CD4-positive, CD25-positive, alpha-beta regulatory T cell (primary cell): ENCODE measurements at places on chromosomes 4 and X.

- DNase-seq: no peak
These were observed 258.3 kb downstream of the FRMPD4 start for GRCh38 chrX:12396584-12396983.

DNA sequence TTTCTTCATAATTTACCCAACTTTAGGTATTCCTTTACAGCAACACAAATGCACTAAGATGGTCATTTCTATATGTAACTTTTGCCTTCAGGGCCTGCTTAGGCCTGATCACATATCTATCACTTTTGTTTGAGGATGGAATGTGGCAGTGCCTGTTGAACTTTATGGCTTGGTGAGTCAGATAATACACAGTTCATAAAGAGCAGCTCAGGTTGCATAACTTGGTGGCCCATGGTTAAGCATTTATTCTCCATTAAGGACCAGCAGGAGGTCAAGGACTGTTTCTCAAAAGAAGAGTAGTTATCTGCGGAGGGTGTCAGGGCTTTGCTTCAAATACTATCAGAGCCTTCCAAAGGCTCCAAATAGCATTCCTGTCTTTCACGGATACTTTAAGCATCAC lies 124.1 kb upstream of the PDHA2 start:
- DNase-seq: no peak

- no peak for DNase-seq
These were observed 43.0 kb downstream of the EIF2S3 start for GRCh38 chrX:24097741-24098260.

GRCh38 chr4:86403575-86403974 lies 43.7 kb upstream of the MAPK10 start:
- no peak for DNase-seq

- no peak for DNase-seq
These were observed 211.9 kb upstream of the NRK start for GRCh38 chrX:105610411-105610810.

- no peak for DNase-seq
These were observed 2429.7 kb downstream of the PCDH7 start for GRCh38 chr4:33149658-33150524.

DNA sequence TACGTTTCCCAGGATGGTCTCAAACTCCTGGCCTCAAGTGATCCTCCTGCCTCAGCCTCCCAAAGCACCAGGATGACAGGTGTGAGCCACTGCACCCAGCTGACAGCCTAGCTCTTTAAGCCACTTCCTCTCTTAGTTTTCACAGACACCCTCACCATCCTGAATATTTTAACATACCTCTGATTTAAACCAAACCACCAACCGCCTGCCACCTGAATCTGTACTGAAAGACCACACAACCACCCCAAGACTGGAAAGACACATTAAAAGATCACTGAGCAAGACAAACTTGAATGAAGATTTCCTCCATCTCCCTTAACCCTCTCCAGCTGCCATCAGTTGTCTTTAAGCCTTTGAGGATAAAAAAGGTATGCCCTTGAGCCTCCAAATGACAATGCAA lies 110.6 kb downstream of the SH3KBP1 start:
- DNase-seq: peak; percentile 79

GRCh38 chr4:74013264-74013663 lies 14.8 kb upstream of the CXCL5 start:
- no peak for DNase-seq

- peak; percentile 48 for DNase-seq
These were observed 797 bp downstream of the TXLNG start for GRCh38 chrX:16786791-16787735.
